ENCODE measurements at places on chromosomes 7 and 10.

GRCh38 chr7:47125529-47125928, 456.4 kb downstream of the TNS3 start:
- no peak for DNase-seq

DNA sequence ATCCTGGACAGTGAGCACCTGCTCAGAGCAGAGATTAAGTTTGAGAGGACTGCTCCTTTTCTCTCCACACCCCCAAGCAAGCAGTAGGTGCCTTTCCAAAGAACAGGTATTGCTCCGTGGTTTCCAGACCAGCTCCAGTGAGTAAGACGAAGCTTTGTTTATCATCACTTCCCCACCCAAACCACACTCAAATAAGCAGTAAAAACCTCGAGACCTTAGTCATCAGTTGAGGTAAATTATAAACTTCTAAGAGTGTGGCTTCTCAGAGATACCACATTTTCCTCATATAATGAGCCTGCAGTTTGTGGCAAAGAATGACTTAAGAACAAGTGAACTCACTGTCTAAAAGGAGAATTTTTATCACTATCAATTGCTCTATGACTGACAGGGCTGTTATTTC, 50.0 kb upstream of the GRB10 start:
- DNase-seq, result peak; percentile 71

GRCh38 chr10:299512-299911, 164.3 kb downstream of the ZMYND11 start:
- no peak for DNase-seq

DNA sequence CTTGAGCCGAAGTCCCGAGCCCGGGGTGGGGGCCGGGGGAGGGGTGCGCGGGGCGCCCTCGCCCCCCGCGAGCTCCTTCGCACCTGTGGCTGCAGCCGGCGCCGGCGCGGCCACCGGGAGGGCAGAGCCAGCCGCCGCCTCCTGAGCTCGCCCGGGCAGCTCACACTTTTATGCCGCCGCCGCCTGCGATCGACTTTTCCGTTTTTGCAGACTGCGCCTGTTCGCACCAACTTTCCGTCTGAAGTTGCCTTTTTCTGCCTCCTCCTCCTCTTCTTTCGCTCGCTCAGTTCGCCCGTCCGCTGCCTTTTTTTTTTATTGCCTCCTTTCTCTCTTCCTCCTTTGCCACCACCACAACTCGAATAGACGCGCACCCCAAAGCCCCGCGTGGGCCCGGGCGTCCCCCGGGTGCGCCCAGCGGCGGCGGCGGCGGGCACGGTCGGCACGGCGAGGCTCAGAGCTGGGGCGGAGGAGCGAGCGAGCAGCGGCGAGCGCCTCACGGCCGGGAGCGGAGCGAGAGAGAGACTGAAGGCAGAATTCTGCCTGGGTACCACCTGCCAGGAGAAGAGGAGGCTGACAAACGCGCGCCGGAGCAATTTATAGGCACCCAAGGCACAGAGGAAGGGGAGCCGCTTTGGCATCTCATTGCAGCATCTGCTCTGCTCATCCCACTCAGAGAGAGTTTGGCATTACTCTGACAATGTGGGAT, at the start of gene C1QL3:
TSS of gene C1QL3 (minus strand) at position 569 of the 706 bp plus-strand sequence. CDS start 814 bp downstream, outside the sequence.
- peak; percentile 26 for DNase-seq

DNA sequence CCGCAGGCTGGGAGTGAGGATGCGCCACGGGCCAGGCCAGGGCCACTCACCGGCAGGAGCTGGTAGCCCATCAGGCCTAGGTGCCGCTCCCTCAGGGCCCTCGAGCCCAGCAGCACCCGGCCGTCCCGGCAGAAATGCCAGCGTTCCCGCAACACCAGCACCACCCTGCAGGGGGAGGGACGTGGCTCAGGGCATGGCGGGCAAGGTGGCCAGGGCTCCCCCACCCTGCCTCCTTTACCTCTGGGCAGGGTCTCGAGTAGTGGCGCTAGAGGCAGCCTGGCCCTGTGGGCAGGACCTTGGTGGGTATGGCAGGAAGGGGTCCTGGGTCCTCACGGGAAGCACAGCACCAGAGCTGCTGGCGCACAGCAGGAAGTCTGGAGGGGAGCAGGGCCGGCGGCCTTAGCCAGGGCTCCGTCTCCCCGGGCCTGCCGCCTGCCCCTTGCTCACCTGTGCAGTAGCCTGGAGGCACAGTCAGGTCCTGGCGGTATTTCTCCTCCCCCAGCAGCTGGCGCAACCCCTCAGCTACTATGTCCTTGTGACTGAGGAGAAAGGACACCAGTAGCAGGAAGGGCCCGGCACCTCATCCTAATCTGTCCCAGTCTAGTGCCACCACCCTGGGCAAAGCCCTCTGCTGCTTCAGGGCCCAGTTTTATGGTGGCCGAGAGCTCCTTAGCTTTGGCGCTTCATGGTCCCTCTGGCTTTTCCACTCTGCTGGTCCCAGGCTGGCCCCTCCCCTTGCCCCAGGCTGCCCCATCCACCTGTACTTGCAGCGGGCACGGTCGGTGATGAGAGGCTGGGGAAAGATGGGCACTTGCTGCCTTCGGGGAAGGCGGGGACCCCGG, 3.5 kb downstream of the FASTK start:
- DNase-seq, result peak; percentile 30

GRCh38 chr10:15201589-15202300, 33.3 kb upstream of the NMT2 start:
- peak; percentile 68 for DNase-seq

DNA sequence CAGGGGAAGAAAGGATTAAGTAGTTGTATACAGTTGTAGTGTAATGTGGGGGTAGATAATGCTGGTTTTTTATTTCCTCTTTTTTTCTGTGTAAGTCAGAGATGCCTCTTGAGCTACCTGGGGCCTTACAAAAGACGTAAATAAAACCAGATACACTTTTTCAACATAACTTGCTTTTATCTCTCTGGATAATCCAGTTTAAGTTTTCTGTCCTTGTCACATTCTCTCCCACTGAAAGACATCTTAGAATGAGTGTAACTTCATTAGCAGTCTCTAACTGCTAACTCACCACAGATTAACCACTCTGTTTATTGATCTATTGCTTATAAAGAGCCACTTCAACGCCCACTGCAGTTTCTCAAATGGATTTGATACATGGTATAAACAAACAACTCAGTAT, 64.1 kb upstream of the LRRN3 start:
- DNase-seq, result no peak

DNA sequence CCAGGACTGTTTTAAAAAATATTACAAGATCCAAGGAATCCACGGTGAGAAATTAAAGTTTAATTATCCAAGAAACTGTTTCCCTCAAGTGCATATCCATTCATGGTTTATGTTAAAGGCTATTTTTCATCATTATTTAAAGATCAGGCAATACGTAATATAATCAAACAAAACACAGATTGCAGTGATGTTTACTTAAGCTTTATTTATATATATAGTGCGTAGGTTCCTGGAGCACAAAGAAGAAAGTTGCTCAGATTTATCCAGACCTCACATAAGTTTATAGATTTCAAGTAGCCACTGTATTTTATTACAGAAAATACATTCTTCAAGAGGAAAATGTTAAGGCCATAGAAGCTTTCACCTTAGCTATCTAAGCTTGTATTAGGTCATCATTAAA, 210.0 kb upstream of the KLF14 start:
- no peak for DNase-seq

GRCh38 chr10:13722747-13723653, 136.2 kb downstream of the PRPF18 start:
- DNase-seq, result peak; percentile 39

DNA sequence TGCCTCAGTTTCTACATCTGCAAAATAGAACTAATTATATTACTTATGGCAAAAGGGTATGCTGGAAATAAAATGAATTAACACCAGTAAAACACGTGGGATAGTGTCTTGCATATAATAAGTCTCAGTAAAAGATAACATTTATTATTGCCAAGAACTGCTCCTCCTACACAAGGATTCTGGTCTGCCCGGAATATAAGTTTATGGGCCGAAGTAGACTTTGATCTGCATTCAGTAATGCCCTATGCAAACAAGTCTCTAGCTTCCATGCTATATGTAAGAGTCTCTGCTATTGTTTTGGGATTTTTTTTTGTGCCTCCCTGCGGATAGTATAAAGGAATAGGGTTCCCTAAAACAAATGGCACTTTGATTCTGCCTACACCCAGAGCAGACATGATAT, 125.6 kb upstream of the SLC26A5 start:
- DNase-seq, result no peak

- DNase-seq, result no peak
Observed at GRCh38 chr7:107563081-107563774, 492 bp downstream of the COG5 start.

- DNase-seq, result no peak
Observed at GRCh38 chr7:132412435-132412834, 163.8 kb downstream of the PLXNA4 start.

GRCh38 chr7:36732806-36733205, 8.5 kb upstream of the AOAH start:
- no peak for DNase-seq

DNA sequence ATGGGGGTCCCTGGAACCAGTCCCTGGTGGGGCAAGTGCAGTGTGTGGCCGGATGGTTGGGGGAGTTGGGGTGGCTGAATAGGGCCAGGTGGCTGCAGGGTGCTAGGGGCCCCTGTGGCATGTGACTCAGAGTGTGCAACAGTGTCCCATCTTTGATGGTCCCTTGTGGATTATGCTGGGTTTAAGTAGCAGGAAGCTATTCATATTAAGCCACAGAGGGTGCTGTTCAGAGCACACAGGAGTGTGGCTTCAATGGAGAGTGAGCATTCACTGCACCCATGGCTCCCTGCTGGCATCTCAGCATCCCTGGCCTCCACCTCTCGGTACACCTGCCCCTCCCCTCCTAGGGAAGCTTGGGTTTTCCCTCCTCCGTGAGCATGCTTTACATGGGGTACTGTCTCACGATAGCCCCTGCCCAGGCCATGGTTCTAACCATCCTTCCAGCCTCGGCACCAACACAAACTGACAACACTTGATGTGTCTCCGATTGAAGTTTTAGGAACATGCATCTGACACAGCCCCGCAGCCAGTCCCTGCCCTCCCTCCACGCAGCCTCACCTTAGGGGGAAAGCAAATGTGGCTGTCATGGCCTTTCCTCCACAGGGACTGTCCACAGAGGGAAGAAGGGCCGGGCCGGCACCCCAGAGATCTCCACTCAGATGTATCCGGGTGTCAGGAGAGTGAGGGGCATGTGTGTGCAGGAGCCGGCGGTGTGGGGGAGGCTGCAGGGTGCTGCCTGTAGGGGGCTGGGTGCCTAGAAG, 30.4 kb upstream of the PPIF start:
- DNase-seq, result peak; percentile 50

DNA sequence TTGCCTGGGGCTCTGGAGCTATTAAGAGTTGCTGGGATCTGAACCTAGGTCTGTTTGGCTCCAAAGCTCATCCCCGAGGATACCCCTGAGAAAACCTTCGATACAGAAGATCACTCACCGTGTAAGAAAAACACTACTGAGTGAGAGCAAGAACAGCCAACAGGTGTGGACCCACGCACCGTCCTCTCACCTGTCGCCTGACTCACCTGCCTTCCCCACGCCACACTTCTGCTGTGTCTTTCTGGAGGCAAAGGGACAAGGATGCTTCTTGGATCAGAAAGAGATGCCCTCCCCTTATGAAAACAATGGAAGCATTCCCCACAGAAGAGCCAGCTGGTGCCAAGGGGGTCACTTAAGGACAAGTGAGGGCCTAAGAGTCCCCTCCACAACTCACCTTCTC, 46.7 kb downstream of the COL13A1 start:
- DNase-seq, result no peak

DNA sequence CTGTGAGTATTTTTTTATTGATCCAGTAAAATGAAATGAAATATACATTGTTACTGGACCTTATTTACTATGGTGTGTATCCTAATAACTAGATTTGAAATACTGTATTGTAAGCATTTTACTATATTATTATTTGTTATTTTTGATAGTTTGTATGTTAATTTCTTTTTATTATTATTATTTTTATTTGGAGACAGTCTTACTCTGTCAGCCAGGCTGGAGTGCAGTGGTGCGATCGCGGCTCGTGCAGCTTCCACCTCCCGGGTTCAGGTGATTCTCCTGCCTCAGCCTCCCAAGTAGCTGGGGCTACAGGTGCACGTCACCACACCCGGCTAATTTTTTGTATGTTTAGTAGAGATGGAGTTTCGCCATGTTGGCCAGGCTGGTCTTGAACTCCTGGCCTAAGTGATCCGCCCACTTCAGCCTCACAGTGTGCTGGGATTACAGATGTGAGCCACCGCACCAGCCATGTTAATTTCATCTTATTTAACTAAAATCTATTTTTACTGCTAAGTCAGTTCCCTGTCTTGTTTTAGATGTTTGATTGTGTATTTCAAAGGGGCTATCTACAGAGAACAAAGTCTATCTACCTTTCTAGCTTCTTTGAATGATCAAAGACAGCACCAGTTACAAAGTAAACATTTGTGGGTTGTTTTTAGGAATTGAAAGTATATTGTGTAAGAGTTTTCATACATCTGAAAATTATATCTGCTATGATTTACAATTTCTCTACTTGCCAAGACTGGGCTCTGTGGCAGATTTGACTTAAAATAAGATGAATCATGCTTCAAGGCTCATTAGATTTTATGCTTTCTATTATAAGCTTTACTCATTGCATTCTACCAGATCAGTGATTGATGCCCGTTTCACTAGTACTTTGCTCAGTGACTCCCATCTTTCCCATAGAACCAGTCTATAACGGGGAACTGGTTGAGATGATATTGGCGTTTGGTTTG, 41.6 kb downstream of the CDC123 start:
- DNase-seq, result no peak

DNA sequence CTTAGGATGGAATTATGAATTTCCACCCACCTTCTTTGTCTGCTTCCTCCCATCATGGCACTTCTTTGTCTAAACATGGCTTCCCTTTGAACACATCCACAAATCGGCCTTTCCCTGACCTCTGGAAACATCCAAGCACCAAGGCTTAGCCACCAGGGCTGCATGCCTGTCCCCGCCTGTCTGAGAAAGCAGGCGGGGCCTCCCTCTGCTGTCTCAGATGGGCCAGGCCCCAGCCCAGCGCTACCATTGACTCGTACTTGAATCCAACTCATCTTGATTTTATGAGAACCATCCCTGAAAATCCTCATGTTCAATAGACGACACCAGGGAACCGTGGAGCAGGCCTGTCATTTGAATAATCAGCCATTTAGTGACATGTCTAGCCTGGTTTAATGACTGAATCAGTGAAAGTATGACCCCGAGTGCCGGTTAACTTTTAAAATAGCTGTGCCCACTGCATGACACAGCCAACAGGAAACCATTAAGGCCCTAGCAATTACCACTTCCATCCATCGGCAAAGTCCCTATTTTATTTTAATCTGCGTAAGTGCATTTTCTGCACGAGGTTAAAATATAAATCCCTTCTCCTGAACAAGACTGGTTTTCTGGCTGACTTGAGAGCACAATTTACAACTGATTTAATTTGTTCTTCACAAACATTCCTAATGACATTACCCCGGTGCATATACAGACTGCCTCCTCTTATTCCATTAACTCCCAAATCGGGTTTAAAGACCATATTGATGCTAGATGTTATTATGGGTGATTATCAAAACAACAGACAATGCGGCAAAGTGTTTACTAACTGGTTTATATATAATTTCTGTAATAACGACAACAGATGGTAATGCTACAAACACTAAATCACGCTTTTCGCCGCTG, 194.7 kb downstream of the BUB3 start:
- DNase-seq, result no peak
